ENCODE measurements at places on chromosomes 11 and 22.

- DNase-seq, result no peak
These were observed 1278.0 kb upstream of the CNTN5 start for GRCh38 chr11:97742717-97743116.

- DNase-seq, result peak; percentile 4
These were observed 4.8 kb upstream of the IGF2 start for GRCh38 chr11:2143799-2144543.

- no peak for DNase-seq
These were observed 140.3 kb downstream of the RRAS2 start for GRCh38 chr11:14218728-14219127.

- peak; percentile 37 for DNase-seq
These were observed 42.1 kb upstream of the CRTAM start for GRCh38 chr11:122796128-122796717.

DNA sequence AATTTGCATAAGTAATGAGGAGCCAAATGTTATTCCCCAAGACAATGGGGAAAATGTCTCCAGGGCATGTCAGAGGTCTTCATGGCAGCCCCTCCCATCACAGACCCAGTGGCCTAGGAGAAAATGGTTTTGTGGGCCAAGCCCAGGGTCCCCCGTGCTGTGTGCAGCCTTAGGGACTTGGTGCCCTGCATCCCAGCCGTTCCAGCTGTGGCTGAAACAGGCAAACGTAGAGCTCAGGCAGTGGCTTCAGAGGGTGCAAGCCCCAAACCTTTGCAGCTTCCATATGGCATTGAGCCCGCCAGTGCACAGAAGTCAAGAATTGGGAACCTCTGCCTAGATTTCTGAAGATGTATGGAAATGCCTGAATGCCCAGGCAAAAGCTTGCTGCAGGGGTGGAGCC is 79.9 kb downstream of the FAM181B start:
- no peak for DNase-seq

DNA sequence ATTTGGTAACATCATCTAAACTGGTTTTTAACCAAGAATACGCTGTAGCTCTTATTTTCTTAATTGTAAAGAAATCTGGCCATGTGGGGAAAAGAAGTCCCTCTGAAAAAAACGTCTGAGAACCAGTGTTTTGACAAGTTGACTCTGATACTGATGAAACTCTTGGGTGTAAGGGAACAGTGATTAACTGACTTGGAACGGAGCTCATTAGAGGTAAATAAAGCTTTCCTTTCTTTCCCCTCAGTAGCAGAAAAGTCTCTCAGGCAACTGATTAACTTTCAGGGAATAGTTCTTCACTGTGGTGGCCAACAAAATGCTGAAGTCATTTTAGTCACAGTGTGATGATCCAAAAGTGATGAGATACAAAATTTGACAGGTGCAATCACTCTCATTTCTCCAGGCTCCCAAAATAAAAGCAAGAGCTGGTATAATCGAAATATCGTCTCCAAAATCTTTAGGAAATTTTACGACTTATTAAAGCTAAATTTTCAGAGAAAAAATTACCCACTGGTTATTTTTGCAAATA is 52.3 kb downstream of the SLC36A4 start:
- peak; percentile 17 for DNase-seq

DNA sequence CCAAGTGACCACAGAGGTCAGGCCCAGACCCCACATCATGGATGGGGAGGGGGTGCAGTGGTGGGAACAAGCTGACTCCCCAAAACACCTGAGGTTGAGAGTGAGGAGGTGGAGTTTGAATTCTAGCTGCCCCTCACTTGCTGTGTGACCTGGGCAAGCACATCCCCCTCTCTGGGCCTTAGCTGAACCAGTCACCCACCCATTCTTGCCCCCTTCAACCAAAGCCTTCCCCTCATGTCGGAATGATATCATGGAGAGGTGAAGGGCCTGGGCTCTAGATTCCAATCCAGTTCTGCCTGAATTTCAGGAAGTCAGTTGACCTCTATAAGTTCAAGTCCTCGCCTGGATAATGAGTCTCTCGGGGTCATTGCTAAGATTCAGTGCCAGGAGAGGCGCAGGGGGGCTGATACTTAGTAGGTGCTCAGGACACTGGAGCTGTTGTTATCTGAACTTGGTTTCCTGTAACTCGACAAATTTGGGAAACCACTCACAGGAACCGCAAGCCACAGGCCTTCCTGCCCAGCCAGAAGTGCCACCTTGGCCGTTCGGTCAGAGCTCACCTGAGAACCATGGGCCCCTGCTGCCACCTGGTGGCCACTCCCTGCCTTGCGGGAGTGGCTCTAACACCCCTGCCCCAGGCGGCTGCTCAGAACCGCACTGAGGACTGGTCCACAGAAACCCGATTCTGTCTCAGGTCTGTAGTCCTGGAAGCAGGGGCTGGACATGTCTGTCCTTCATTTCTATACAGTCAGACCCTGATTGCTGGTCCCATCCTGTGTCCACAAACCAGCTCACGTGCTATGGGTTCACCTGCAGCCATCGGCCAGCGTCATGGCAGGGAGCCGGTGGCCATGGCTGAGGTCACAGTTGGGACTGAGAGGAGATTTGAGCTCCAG is 6.9 kb downstream of the CDC42EP1 start:
- DNase-seq, result peak; percentile 89

GRCh38 chr11:74847395-74847794 is 98.7 kb downstream of the RNF169 start:
- DNase-seq, result no peak

- DNase-seq, result peak; percentile 87
These were observed 1.7 kb downstream of the TM7SF2 start for GRCh38 chr11:65113361-65113756.

DNA sequence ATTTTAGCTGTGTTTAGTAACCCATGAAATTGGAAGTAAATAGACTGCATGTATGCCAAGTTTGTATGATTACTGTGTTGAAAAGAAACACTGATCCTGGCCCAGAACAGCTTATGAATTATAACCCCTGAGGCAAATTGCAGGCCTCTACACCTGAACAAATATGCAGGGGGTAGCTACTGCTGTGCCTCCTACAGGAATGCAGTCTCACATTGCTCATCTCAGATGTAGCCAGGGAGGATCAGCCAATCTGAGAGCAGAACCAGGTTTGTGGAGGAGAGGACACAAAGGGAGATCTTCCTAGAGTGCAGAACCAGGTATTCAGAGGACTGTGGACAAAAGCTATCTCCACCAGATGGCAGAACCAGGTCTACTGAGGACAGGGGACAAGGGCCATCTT is 442.2 kb upstream of the DDI1 start:
- peak; percentile 16 for DNase-seq

DNA sequence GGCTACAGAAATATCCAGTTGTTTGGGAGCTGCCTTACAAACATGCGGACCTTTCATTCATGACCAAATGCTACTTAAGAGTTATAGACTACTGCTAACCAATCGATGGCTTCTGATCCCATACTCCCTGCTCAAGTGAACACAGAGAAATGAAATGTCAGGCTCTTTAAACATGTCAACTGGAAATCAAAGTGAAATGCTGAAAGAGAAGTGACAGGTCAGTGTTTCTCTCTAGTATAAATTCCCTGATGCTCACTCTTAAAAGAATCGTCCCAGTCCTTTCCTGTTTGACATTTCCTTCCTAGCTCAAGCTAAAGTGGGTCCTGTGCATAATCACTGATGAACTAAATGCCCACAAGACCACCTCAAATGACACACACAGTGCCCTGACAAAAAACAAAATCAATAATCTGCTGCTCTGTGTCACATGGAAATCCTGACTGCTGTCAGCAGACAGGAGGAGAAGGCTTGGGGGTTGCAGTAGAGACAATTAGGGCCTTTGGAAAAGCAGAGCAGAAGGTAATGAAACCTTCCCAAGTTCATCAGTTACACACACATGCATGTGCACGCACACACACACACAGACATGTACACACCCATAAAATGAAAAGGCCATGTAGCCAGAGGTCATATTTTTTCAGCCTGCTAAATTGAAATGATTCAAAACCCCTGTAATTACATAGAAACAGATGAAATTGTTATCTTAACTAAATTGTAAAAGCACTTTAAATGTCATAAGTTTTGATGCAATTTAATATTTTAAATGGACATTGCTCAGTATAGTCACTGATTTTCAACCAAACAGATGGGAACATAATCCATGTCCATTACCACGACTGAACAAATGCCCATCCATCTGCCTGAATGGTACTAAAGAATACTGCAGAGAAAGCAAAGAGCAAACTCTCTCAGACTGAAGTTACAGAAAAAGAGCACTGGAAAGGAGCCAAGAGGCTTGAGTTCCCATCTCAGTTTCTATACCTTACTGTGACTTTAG is 330.7 kb downstream of the TTC28 start:
- no peak for DNase-seq

GRCh38 chr11:64259533-64260067 is 8.3 kb downstream of the PLCB3 start:
- no peak for DNase-seq

- DNase-seq, result no peak
These were observed 31.6 kb downstream of the SBF1 start for GRCh38 chr22:50443197-50443596.

GRCh38 chr11:24859801-24860300 is 363.0 kb downstream of the LUZP2 start:
- DNase-seq, result no peak

DNA sequence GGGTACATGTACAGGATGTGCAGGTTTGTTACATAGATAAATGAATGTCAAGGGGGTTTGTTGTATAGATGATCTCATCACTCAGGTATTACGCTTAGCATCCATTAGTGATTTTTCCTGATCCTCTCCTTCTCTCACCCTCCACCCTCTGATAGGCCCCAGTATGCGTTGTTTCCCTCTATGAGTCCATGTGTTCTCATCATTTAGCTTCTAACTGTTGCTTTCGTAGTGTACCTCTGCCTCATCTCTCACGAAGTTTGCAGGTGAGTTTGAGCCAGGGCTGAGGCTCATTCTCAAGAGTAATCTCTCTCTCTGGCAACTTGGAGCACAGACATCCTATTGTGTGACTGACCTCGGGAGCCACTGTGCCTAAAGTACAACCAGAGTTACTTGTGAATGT is 4.7 kb upstream of the HBE1 start:
- DNase-seq, result no peak

- peak; percentile 18 for DNase-seq
These were observed 741 bp downstream of the CARS1 start for GRCh38 chr11:3056296-3057068.

GRCh38 chr11:65786786-65787636 is at the start of gene OVOL1:
OVOL1 (plus strand) TSS chr11:65787063; CDS start chr11:65787374, 311 bp downstream.
- DNase-seq, result peak; percentile 75

- DNase-seq, result peak; percentile 75
These were observed 93.7 kb downstream of the PRR5L start for GRCh38 chr11:36389811-36390210.

GRCh38 chr11:3775736-3776406 is 21.5 kb downstream of the NUP98 start:
- no peak for DNase-seq

DNA sequence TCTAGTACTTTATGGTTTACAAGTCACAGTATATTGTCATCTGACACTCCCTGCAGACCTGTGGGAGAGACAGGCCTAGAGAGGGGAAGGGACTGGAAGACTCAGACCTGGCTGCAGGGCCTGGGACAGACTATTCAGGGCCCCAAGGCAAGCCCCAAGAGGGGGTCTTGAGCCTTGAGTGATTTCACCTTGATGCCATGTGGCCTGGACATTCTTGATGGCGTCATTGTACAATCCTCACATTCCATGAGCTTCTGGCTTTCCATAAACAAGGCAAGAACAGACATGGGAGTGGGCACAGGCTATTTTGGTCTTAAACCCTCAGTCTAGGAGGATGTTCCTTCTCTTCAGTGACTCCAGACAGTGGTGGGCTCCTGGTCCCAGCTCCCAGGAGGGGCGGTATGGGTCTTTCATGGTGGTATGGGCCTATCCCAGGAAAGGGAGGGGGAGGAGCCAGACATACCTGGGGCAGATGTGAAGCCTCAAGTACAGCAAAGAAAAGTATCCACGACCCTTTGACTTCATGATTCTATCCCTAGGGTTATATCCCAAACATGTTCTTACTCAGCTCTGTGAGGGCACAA is 1.8 kb upstream of the TBC1D10A start:
- peak; percentile 22 for DNase-seq

DNA sequence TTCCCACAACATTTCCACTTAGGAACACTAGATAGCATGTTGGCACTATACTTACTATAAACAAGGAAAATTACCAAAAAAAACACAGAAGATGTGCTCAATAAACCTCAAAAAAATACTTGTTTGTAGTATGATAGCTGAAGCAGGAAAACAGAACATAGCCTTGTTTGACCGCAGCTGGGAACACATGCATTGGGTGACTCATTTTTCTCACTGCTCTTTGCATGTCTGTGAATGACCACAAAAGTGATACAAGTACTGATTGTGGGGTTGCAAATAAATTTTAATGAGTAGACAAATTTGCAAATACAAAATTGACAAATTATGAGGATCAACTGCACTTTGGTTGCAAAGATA is 22.8 kb upstream of the GUCY1A2 start:
- DNase-seq, result peak; percentile 31

DNA sequence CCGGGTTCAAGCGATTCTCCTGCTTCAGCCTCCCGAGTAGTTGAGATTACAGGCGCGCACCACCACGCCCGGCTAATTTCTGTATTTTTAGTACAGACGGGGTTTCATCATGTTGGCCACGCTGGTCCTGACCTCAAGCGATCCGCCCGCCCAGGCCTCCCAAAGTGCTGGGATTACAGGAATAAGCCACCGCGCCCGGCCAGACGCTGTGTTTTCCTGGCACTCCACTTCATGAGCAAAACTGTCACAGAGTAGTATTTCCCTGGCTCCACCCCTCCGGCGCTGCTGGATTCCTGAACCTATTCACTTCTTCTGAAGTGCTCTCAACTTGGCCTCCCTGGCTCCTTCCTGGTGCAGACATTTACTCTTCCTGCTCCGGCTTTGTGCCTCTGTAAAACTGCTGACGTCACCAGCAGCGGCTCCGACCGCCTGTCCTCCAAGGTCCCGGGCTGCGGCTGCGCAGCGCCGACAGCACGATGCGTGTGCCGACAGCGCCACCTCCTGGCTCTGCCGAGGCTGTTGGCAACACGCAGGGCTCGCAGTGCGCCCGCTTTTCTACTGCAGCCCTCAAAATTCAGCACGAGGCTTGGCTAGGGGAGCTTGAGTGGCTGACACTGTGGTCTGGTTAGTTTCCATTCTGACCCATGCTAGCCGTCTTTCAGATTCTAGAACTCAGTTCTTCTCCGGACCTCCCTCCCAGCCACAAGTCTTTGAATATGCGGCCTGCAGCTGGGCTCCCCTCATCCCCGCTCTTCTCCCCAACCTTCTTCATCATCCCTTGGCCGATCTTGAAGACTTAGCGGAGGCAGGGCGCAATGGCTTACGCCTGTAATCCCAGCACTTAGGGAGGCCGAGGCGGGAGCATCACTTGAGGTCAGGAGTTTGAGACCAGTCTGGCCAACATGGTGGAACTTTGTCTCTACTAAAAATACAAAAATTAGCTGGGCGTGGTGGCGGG is 36.6 kb downstream of the APOL3 start:
- DNase-seq, result peak; percentile 97

DNA sequence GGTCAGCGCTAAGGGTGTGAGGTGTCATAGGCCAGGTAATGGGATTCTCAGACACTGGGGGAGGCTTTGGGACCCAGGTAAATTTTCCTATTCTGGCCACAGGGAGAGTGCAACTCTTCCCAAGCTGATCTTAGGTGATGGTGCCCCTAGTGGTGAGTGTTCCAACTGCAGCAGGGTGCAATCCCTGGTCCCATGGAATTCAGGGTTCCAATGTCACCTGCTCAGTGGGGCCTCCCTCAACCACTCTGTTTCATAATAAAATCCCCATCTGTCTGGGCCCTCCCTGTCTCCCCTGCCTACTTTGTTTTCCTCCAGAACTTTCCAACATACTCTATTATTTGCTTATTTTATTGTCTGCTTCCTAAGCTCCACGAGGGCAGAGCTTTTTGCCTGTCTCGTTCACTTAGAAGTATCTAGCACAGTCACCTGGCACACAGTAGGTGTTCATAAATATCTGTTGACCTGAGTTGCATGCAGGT is 2.9 kb upstream of the SGSM1 start:
- peak; percentile 42 for DNase-seq

Measured in kidney tubule cell (primary cell).